ENCODE measurements at places on chromosomes 12 and 14.

GRCh38 chr12:104460973-104461698, 4.4 kb downstream of the CHST11 start:
- H3K36me3 ChIP-seq = no peaks in the 10 kb centered on the region
- H3K4me3 ChIP-seq = no peak overlapping the region
- no peak for DNase-seq
- peaks cover 16% of the 10 kb centered on the region for H3K4me1 ChIP-seq

DNA sequence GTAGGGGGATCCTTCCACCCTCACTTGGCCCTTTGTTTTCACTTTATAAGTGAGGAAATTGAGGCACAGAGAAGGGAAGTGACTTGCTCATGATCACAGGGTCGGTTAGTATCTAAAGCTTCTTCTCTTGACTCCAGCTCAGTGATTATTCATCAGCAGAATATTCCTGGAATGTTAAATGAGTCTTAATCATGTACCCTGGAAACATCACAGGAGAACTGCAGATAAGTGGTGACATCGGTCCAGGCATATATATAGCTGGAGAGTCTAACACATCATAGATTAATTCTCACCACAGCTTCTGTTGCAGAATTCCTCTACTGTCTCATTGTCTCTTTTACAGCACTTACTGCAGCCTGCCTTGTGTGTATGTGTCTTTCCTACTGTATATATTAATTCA, 69.9 kb downstream of the PAH start:
- no peaks in the 10 kb centered on the region for H3K36me3 ChIP-seq
- no peak overlapping the region for H3K27ac ChIP-seq
- no peak overlapping the region for H3K4me3 ChIP-seq
- peaks cover 46% of the 10 kb centered on the region for H3K27me3 ChIP-seq

DNA sequence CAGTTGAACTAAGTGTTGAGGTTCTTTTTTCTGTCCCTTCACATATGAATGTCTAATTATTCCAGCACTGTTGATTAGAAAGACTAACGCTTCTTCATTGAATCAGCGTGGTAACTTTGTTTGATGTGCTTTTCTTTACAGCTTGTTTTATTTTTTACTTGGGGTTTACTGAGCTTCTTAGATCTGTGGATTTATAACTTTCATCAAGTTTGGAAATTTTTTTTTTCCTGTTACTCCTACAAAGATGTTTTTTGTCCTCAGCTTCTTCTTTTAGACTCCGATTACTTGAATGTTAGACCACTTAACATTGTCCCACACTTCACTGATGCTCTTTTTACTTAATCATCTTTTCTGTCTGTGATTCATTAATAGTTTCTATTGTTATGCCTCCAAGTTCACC, 31.5 kb downstream of the NTN4 start:
- no peak overlapping the region for H3K27ac ChIP-seq
- no peaks in the 10 kb centered on the region for H3K36me3 ChIP-seq
- no peak for DNase-seq
- peaks cover 4% of the 10 kb centered on the region for H3K4me1 ChIP-seq
- H3K27me3 ChIP-seq = no peaks in the 10 kb centered on the region

- no peaks in the 10 kb centered on the region for H3K27me3 ChIP-seq
- DNase-seq = no peak
- H3K4me3 ChIP-seq = no peak overlapping the region
- H3K4me1 ChIP-seq = no peaks in the 10 kb centered on the region
- H3K27ac ChIP-seq = no peak overlapping the region
These were observed 18.0 kb downstream of the TTC8 start for GRCh38 chr14:88842414-88842813.

DNA sequence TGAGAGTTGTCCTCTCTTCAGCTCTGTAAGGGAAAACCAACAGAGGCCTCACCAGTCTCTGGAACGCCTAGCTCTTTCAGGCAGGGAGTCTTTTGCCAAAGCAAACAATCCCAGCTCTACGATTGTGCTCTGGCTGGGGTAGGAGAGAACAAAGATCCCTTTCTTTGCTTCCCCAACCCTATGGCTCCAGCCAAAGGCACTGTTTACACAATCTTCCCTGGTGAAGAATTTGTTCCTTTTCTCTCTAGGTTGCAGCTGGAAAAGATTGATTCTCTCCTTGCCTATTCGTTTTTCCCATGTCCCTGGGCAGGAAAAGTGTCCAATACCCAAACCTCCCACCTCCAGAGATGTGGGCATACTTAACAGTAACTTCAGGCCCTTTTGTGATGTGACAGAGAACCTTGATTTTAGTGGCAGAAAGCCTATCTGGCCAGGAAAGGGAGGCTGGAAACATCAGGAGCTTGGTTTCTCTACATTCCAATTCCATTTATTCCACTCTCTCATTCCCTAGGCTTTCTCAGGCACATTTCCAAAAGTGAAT, 16.8 kb downstream of the ATP5MC2 start:
- H3K4me3 ChIP-seq = 0 out of 2 replicates have a peak overlapping the region, but pooled peaks have one; percentile 3
- peak overlapping the region; percentile 78 for H3K27ac ChIP-seq
- H3K27me3 ChIP-seq = no peaks in the 10 kb centered on the region
- H3K36me3 ChIP-seq = no peaks in the 10 kb centered on the region
- DNase-seq = peak; percentile 45
- peaks cover 25% of the 10 kb centered on the region for H3K4me1 ChIP-seq

GRCh38 chr14:94833633-94834032, 63.7 kb upstream of the GSC start:
- no peak overlapping the region for H3K4me3 ChIP-seq
- no peaks in the 10 kb centered on the region for H3K36me3 ChIP-seq
- no peak for DNase-seq
- no peak overlapping the region for H3K27ac ChIP-seq

GRCh38 chr12:64806593-64807460, 17.6 kb upstream of the TBC1D30 start:
- DNase-seq = no peak
- no peak overlapping the region for H3K27ac ChIP-seq

DNA sequence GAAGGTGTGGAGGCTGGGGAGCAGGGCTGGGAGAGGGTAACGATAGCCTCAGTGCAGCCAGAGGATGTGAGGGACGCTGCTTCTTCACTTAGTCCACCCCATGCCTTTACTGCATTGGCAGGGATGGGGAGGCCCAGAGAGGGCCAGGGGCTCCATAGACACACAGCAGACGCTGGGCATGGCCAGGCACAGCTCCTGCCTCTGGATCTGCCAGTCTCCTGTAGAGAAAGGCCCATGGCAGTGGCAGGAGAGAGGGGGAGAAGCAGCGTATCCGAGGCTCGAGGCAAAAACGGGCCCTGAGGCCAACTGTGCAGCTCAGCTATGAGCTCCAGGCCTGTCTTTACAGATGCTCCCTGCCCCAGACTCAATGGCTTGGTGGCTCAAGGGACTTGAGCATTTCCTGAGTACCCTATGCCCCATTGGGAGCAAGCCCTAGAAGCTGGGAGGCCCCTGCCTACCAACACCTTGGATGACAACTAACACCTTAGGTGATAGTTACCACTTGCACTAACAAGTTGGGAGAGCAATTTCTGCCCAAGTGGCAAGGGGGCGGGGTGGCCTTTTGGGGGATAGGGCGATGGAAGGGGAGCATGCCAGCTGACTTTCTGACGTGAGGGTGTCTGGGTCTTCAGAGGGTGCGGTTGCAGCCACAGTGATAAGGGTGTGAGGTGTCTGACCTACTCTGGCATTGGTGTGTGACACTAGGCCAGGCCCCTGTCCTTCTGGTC, 5.0 kb upstream of the LBHD2 start:
- H3K4me3 ChIP-seq = no peak overlapping the region
- DNase-seq = no peak
- H3K27ac ChIP-seq = no peak overlapping the region
- no peaks in the 10 kb centered on the region for H3K27me3 ChIP-seq
- H3K4me1 ChIP-seq = peaks cover 32% of the 10 kb centered on the region

DNA sequence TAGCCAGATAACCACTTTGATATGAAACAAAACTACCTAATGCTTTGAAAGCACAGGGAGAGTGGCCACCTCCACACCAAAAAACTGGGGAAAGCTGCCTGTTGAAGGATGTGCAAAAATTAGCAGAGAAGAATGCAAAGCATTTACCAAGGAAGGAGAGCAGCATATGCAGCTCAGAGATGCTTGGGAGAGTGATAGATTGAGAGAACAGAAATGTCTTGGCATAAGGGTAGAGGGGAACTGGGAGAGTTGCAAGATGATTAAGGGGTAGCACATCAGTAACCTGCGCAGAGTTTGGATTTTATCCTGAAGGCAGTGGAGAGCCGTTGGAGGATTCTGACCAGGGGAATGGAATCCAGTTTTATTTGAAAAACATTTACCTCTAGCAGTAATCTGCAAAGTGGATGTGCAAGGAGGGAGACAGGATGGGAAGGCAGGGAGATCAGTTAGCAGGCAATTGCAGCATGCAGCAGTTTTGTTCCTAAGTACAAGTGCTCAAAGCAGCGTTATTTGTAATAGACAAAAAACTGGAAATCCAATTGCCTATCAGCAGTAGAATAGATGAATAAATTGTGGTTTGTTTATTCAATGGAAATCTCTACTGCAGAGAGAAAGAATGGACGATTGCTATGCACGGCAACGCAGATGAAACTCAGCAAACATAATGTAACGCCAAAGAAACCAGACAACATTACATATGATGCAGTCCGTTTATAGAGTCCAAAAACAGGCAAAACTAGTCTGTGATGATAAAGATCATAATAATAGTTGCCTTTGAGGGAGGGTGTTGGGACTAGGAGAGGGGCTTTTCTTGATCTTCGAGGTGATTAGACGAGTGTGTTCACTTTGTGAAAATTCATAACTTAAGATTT, 81.5 kb downstream of the BHLHE41 start:
- no peaks in the 10 kb centered on the region for H3K27me3 ChIP-seq
- DNase-seq = no peak
- H3K36me3 ChIP-seq = no peaks in the 10 kb centered on the region
- H3K27ac ChIP-seq = no peak overlapping the region

DNA sequence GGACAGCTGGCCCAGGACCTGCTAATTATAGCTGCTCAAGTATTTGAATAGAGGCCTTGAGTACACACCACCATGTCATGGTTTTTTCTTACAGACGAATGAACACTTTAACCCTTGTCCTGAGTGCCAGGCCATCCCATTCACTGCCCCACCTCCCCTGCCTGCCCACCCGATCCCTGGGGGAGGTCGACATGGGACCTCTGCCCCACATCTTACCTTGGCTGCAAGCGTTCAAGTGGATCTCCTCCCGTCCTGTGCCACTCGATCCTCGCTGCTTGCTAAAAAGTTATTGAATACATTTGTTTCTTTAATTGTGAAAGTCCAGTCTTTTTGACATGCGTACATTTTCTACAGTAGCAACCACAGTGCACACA, 10.3 kb downstream of the RTL1 start:
- no peak for DNase-seq
- H3K27me3 ChIP-seq = no peaks in the 10 kb centered on the region
- no peak overlapping the region for H3K4me3 ChIP-seq
- H3K4me1 ChIP-seq = no peaks in the 10 kb centered on the region
- H3K36me3 ChIP-seq = no peaks in the 10 kb centered on the region

DNA sequence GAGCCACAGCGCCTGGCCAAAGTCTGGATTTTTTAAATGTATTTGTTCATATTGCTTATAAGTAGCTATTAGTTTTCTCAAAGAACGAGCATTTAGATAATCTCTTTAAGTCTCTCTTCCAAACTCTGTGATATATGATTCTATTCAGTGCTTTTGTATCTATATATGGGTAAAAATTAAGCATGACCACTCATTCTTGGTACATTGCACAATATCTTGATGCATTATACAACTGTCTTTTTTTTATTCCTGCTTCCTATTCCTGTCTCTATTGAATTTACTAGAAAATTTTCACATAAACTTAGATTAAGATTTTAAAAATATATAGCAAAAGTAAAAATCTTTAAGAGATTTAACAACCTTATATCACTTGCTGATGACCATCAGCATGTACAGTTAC, 29.1 kb downstream of the SOCS2 start:
- H3K27ac ChIP-seq = no peak overlapping the region
- H3K36me3 ChIP-seq = no peaks in the 10 kb centered on the region
- H3K27me3 ChIP-seq = no peaks in the 10 kb centered on the region
- peaks cover under 1% of the 10 kb centered on the region for H3K4me1 ChIP-seq
- no peak overlapping the region for H3K4me3 ChIP-seq

DNA sequence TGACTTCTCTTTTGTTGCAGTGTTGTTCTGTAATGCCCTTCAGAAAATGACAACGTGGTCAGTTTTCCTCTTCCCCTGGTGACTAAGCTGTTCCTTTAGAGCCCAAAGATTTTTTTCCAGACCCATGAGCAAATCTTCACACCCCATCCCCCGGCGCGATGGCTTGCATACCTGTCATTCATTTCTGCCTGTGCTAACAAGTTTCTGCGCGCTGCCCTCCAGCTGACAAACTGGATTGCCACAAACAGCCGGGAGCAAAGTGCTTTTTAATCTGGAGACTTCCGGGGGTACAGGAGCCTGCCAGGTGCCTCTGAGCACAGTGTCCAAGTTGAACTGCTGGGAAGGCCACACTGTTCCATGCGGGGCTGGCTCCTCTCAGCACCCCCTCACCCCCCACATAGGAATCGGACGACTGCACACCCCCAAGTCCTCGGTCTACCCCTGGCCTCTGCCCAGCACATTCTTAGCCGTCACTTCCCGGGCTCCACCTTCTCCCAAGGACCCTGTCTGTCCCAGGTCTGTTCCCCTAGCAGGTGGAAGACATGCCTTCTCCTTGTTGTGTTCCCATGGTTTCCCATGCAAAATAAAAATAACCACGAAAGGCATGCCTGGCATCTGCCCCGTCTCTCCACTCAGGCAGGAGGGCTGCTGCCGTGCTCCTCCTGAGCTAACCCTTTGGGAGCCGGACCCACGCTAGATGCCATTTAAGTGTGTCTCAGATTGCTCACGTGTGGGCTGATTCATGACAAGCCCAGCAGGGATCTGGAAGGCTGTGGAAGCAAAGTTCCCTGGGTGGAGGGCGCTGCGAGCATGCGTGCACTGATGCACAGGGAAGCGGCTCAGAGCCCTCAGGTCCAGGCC, 14.1 kb downstream of the RILPL1 start:
- H3K27me3 ChIP-seq = no peaks in the 10 kb centered on the region
- H3K4me1 ChIP-seq = no peaks in the 10 kb centered on the region
- no peak for DNase-seq

- no peaks in the 10 kb centered on the region for H3K4me1 ChIP-seq
- H3K4me3 ChIP-seq = no peak overlapping the region
- peaks cover 17% of the 10 kb centered on the region for H3K36me3 ChIP-seq
- H3K27me3 ChIP-seq = no peaks in the 10 kb centered on the region
- no peak overlapping the region for H3K27ac ChIP-seq
These were observed 37.3 kb downstream of the TCHP start for GRCh38 chr12:109937371-109937770.

- H3K27me3 ChIP-seq = no peaks in the 10 kb centered on the region
- DNase-seq = no peak
- H3K27ac ChIP-seq = no peak overlapping the region
- no peak overlapping the region for H3K4me3 ChIP-seq
These were observed 104.2 kb upstream of the ABCD2 start for GRCh38 chr12:39723831-39724230.

DNA sequence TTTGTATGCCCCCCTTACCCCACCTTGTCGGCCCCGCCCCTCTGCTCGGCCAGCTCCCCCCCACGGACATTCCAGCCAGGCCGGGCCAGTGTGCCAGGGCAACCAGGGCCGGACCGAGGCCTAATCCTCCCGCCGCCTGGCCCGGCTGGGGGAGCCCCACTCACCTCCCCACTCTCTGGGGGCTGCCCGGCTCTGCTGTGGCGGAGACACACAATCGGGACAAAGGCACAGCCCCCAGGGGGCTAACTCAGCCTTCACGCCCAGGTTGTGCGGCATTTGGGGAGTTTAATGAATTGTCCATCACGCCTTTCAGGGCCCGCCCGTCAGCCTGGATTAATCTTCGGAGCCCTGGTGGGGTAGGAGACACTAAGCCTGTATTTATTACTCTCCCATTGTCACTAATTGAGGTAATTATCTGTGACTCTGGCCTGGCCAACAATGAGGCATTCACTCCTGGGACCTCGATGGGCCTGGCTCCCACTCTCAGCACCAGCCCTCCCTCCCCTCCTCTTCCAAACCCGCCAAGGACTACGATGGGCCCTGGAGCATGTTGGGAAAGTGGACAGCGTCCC, 8.7 kb downstream of the WNT1 start:
- H3K27ac ChIP-seq = no peak overlapping the region
- no peaks in the 10 kb centered on the region for H3K36me3 ChIP-seq
- H3K4me3 ChIP-seq = no peak overlapping the region
- H3K4me1 ChIP-seq = peaks cover 14% of the 10 kb centered on the region
- no peak for DNase-seq

All from HCT116 (cell line).